ENCODE measurements at places on chromosomes 2 and 18. TPM values are rescaled to one million over a fixed set of nuclear protein-coding genes. Genes with fewer than 3 reads are reported as not detected.

- peak; percentile 87 for DNase-seq
Observed at GRCh38 chr2:112259509-112260294, 4.9 kb upstream of the ZC3H8 start.

The CYTIP gene
- 10.7 TPM for total RNA-seq

- no peak for DNase-seq
Observed at GRCh38 chr18:51953521-51953920, 386.5 kb upstream of the DCC start.

The TMX3 gene
- 28.5 TPM for total RNA-seq

The FBXO41 gene
- total RNA-seq = 8.5 TPM

The MRO gene
- total RNA-seq = 0.75 TPM

DNA sequence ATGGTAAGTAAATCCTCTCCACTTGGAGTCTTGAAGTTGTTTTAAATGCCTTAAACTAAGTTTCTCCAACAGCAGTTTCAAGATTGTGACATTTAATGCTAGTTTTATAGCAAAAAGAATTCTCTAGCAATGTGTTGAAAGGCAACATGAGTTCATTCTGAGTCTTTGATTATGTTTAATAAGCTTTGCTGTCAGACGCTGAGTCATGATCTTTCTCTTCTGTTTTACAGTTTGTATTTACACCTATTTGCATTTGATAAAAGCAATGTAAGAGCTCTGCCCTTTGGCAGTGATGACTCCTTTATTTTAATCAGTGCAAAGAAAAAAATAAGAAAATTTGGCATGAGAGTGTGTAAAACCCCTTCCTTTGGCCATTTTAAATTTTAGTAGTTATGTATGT is 497.7 kb downstream of the STK39 start:
- DNase-seq = no peak

All from mucosa of gallbladder (tissue), 1 donor.